Stimulated activated CD8-positive, alpha-beta memory T cell treated with anti-CD3 and anti-CD28 coated beads, Interleukin-7, amount 100 ng/mL, for 1 hour (primary cell): ENCODE measurements at places on chromosomes 6 and 20.

- DNase-seq = no peak
Observed at GRCh38 chr6:139760128-139760527, 385.7 kb upstream of the CITED2 start.

- DNase-seq = no peak
Observed at GRCh38 chr6:26187981-26188635, 100.9 kb downstream of the HFE start.

DNA sequence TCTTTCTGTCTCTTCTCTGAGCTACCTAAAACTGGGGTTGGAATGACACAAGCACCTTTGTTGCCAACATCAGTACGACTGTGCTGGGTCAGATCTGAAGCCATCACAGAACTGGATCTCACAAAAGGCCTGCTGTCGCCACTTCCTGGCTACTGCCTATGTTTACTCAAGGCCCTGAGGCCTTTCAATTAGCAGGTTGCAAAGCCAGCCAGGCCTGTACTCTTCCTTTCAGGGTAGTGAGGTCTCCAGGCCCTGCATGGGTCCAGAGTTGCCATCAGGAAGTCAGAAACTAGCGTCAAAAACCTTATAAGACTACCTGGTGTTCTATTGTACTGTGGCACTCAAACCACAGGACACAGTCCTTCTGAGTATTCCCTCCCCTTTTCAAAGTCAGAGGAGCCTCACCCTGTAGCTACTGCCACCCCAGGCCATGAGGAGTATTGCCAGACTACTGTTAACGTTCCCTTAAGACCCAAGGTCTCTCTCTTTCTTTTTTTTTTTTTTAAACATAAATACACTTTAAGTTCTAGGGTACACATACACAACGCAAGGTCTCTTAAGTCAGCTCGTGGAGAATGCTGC lies 937.4 kb upstream of the GJE1 start:
- DNase-seq = no peak

GRCh38 chr6:10478187-10479040 lies 42.7 kb upstream of the GCNT2 start:
- no peak for DNase-seq

DNA sequence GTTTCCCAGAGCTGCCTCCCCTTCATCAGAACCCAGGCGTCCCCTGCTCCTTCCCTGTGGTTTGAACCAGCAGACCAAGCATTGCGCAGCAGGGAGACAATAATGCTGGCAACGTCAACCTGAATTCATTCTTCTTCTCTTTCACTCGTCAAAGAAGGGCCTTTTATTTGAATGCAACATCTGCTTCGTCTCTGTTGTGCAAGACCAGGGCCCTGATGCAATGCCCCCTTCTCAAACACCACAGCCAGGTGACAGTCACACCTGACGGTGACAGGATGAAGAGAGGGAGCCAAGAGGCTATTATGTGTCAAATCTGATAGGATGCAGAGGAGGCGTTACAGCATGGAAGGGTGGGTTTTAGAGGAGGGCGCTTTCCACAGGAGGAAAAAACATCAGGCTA lies 8.0 kb downstream of the INSM1 start:
- DNase-seq = no peak

- DNase-seq = no peak
Observed at GRCh38 chr20:32482143-32482441, 103.0 kb downstream of the NOL4L start.

- DNase-seq = no peak
Observed at GRCh38 chr6:150631283-150631983, 31.7 kb downstream of the PLEKHG1 start.

DNA sequence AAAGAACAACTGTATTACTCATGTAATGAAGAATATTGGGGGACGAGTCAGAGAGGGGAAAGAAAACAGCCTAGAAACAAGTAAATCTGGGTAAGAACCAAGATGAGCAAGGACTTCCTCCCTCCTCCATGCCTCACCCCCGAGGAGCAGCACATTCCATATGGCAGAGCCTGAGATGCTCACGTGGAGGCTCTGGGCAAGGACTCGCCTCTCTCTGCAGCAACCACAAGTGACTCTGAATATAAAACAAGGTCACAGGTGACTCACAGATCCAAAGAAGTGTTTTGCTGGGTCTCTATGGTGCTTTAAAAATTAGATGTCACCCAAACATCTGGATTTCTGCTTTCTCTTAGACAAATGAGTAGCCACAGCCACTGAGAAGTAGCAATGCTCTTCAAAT lies 453.0 kb upstream of the SULF2 start:
- DNase-seq = no peak

- no peak for DNase-seq
Observed at GRCh38 chr6:107435798-107436197, 23.6 kb downstream of the PDSS2 start.

DNA sequence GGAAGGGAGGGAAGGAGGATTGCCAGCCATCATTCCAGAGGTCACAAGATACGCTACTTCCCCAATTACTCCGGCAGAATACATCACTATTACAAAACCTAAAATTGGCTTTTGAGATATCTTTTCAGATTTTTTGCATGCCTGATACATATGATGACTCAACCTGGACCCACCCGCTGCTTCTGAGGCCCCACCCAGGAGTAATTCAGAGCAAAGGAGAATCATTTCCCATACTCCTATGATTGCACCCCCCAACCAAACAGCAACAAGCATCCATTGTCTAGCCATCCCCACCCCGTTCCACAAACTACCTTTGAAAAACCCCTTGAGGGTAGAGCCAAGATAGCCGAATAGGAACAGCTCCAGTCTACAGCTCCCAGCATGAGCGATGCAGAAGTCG lies 163.5 kb upstream of the GJE1 start:
- DNase-seq = no peak

DNA sequence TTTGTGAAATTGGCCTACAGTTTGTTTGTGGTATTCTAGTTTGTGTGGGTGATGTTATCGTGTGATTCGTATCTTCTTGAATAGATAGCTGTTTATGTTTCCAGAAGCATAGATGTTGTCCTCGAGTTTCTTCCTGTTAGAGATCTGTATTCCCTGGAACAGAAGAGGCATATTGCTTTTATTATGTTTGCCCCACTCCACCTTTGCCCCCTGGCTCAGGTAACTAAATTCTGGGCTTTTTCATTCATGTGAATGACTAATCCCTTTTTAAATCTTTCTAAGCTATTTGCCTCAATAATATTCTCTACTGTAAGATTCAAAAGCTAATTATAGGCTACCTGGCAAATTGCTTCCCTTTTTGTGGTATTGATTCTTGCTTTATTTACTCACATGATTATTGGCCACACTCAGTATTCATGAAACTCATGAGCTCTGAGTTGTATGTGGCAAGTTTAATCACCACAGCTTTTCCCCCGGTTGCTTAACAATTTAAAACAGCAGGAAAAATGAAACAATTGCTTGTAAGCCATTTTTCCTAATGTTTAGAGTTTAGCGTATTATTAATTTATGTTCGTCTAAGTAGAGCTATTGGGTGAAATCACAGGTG lies 12.6 kb downstream of the RNF217 start:
- DNase-seq = no peak

DNA sequence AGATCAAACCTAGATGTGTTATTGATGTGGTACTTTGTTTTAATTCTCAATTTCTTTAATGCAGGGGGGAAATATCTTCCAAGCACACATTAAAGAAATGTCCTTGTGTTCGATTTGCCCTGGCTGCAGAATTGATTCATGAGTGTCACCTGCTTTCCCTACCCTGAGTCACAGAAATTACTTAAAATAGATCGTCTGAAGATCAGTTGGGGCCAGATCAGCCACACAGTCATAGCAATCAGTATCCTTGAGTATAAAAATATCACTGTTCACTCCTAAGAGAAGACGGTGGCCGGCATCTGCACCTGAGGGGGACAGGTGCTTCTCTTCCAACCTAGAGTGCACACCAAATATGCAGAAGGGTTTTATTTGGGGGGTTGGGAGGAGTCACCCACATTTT lies 115.2 kb upstream of the RIN2 start:
- no peak for DNase-seq

DNA sequence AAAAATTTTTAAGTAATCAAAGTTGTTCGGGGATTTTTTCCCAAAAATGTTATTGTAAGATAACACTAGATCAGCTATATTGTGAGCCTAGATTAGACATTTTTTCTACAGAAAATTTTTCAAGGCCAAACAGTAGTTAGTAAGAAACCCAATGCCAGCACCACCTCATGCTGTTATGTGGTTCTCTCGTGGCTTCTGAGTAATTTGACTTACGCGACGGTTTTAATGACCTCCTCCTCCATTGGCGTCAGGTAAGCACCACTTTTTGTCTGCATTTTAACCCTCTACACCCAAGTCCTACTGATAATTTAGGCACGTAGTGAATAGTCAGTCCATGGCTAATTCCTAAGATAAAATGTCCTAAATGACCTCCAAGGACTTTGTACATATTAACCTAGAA lies 9.7 kb downstream of the RPS6KA2 start:
- DNase-seq = no peak

DNA sequence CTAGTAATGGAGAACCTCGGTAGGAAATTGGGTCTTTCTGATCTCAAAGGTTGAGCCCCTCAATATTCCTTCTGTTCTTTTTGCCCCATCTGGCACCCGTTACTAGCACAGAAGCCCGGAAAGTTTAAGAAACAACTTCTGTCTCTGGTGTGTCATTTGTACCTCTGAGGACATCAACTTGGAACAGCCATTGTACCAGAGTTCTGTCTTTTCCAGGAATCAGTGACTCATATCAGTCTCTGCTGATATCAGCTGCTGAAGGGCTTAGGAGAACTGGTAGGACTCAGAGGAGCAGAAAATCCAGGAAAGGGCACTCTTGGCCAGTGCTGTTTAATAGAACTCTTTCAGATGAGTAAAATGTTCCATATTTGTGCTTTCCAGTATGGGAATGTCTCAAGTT lies 78.3 kb upstream of the CHD6 start:
- DNase-seq = no peak
